ENCODE measurements at places on chromosomes 7 and 10.

- no peak for DNase-seq
These were observed 346.7 kb upstream of the PLXDC2 start for GRCh38 chr10:19469521-19469920.

DNA sequence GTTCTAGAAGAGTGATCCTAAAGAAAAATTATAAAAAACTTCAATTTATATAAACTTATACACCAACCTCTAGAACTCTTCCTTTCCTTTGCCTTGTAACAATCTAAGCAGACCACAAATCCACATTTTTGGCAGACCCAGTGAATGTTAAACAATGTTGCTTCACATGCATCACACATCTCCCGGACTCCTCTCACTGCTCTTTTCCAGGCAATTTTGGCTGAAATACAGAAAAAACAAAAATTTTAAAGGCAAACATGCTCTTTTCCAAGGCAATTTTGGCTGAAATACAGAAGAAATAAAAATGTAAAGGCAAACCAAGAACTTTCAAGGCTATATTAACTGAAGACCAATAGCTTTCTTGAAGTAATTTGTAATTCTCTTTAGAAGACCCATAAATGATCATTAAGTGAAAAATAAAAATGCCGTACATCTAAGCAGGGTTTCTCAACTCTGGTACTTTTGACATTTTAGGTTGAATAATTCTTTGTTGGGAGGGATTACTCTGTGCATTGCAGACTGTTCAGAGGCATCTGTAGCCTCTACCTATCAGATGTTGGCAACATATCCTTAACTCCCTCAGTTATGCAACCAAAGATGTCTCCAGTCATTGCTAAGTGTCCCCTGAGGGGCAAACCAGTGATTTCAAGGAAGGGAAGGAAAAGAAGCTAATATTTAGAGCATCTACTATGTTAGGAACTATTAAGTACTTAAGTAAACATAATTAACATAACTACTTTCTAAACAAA is 64.4 kb downstream of the NRBF2 start:
- DNase-seq, result no peak

DNA sequence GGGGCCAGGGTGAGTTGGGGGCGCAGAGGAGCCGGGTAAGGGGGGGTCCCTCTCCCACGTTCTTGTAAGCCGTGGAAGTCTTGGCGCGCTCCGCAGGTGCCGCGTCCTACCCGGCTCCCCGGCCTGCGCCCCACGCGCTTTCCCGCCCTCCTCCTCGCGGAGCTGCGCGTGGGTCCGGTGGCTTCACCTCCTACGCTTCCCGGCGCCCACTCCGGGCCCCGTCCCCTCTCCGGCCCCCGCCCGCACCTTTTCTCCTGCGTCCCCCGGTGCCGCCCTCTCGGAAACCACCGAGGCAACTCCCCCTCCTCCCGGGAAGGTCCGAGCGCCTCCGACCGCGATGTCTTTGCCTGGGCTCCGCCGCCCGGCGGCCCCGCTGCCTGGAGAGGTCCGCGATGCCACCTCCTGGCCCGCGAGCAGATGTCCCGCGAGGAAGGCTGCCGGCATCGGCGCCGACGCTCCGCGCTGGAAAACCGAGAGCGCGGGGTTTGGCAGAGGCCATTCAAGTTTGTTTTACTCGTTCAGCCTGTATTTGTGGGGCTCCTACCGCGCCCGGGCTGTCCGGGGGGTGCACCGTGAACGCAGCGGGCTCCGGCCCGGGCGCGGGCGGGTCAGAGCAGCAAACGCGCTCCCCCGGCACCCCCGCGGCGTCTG is 2.4 kb upstream of the NKX6-2 start:
- DNase-seq, result no peak

- DNase-seq, result no peak
These were observed 45.5 kb upstream of the DDC start for GRCh38 chr7:50610521-50611277.

- no peak for DNase-seq
These were observed at the start of gene HACD1 for GRCh38 chr10:17617031-17617911. Gene HACD1 (minus strand): TSS chr10:17617374. CDS start chr10:17617339, 35 bp downstream.

DNA sequence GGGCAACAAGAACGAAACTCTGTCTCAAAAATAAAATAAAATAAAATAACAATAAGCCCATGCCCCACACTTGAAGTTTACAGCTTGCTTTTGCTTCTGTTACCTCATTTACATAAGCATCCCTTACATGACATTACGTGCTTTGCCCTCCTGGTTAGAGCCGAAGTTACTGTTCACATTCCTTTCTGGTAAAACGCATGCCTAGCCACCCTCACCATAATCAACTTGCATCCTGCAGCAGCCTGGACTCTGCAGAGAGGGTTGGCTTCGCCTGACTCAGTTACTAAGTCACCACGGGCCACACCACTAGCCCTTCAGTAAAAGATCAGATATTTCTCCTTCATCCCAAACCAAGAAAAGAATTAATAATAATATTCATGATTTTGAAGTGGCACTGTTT is 736.0 kb upstream of the AUTS2 start:
- no peak for DNase-seq

- DNase-seq, result no peak
These were observed 155.5 kb downstream of the KCNMA1 start for GRCh38 chr10:77482072-77482471.

- DNase-seq, result no peak
These were observed 14.6 kb upstream of the PSAP start for GRCh38 chr10:71865561-71866041.

- no peak for DNase-seq
These were observed 666 bp downstream of the SVIL start for GRCh38 chr10:29634105-29634504.

DNA sequence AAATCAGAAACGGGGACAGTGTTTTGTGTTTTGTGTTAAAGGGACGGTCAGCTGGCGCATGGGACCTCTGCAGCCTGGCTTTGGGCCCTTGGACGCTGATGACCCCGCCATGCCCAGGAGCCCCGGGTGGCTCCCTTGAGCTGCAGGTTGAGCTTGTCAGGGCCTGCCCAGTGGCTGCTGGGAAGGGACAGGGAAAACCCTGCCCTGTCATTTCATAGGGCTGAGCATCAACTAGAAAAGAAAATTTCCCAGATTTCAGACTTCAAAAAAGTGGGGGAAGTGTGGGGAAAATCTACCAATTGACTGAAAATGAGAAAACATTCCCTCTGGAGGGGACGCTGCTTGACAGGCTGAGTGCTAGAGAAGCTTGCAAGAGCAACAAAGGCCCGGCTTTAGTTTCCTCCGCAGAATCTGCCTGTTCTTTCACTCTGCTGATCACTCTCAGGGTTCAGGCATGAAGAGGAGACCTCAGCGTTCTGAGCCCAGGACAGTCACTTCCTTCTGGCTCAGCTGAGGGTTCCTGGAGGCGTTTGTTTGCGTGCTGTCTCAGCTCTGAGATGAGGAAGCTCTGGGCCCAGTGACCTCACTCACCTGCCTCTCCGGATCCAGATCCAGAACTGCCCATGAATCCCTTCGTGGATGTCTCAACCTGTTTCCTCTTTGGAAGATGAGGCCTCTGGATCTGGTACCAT is 18.6 kb upstream of the DNAJB6 start:
- DNase-seq, result no peak
